ENCODE measurements at places on chromosomes 4 and X.

- DNase-seq: no peak
Observed at GRCh38 chr4:183360161-183360919, 38.1 kb upstream of the CLDN24 start.

- no peak for DNase-seq
Observed at GRCh38 chr4:70589785-70590184, 2.3 kb upstream of the AMBN start.

- no peak for DNase-seq
Observed at GRCh38 chr4:101370663-101371210, 23.4 kb upstream of the PPP3CA start.

- DNase-seq: no peak
Observed at GRCh38 chr4:138894709-138895108, 120.9 kb upstream of the NOCT start.

DNA sequence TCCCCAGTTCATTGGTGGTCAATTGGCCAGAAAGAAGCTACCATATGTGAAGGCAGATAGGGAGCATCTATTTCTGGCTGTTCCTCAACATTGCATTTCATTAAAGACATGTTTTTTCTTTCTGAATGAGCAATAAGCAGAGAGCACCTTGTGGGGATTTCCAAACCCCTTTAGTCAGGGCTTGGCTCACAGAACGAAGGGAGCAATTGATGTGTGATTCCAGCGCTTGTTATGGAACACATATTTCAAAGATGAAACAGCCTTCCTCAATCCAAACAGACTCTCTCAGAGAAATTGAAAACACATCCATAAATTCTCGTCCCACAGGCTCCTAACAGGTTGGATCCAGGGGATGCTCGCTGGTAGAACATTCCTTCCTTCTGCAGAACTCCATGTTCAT lies 84.1 kb downstream of the CLCN4 start:
- no peak for DNase-seq

DNA sequence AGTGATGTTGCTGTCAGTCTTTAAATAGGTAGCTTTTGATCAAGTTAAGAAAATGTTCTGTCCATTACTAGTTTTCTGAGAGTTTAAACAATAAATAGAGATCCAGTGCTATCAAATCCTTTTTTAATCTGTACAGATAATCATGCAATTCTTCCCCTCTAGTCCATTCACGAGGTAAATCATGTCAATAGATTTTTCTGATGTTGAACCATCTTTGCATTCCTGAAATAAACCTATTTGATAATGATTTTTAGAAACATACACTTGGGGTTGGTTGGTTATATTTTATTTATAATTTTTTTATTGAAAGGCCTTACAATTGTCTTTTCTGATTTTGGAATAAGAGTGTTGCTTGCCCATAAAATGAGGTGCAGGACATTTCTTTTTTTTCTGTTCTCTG lies 95.0 kb downstream of the FAM53A start:
- no peak for DNase-seq

- DNase-seq: no peak
Observed at GRCh38 chr4:136709897-136710296, 822.4 kb downstream of the PCDH18 start.

DNA sequence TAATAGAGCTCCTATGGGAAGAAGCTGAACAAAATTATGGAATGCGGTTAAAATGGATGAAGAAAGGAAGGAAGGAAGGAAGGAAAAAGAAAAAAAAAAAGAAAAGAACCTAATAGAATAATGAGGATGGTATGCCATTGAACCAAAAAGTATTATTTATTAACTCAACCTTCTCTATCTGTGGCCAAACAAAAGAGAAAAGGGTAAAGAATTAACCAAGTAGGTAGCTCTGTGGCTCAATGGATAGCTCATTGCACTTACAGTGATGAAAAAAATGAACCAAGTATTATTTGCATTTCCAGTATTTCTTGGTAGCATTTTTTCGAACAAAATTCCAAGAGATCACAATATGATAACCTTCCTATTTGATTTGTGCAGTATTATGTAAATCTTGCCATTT lies 56.9 kb upstream of the SLC39A8 start:
- no peak for DNase-seq

GRCh38 chr4:10050261-10050661 lies 29.0 kb upstream of the SLC2A9 start:
- no peak for DNase-seq

GRCh38 chr4:99868126-99868596 lies 26.1 kb downstream of the LAMTOR3 start:
- DNase-seq: no peak

GRCh38 chr4:40514497-40514951 lies 115.1 kb downstream of the RBM47 start:
- DNase-seq: no peak

GRCh38 chr4:89765966-89766365 lies 71.0 kb downstream of the SNCA start:
- no peak for DNase-seq

DNA sequence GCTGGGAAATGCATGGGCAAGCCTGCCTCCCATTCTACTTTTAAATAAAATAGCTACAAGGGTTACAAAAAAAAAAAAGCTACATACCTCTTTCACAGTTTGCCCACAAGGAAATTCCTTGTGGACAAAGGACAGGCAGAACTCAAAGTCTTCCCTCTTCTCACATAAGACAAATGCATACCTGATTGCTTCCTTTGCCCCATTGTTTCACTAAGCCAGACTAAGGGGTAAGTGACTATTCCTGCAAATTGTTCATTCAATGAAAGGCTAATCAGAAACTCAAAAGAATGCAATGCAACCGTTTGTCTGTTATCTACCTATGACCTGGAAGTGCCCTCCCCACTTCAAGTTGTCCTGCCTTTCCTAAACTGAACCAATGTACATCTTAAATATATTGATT lies 780.6 kb downstream of the FAM133A start:
- DNase-seq: no peak

- no peak for DNase-seq
Observed at GRCh38 chr4:114040319-114041116, 61.1 kb upstream of the ARSJ start.

GRCh38 chr4:183659872-183660242 lies 764 bp downstream of the TRAPPC11 start:
- no peak for DNase-seq

DNA sequence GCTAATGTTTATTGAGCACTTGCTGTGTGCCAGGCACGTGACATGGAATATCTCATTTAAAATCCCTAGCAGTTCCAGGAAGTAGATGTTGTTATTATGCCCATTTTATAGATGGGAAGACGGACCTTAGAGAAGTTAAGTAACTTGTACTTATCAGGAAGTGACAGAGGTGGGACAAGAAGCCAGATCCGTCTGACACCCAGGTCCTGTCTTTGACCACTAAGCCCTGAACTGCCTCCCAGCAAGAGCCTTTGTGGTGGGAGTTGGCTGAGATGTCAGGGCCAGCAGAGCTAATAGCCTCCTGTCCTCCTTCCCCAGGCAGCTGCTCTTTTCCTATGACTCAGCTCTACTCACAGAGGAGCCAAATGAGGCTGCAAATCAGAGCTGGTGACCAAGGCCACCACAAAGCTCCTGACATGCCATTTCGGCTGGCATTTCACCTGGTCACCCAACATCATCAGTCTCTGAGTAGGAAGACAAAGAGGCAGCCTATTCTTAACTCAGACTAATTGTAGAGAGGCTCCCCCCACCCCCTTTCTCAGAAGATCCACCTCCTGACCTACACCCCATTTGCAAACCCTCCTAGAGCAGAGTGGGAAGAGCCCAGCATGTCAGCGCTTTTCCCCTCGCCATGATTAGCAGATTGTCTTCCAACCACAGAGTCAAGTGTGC lies 175.1 kb upstream of the KIT start:
- DNase-seq: no peak

DNA sequence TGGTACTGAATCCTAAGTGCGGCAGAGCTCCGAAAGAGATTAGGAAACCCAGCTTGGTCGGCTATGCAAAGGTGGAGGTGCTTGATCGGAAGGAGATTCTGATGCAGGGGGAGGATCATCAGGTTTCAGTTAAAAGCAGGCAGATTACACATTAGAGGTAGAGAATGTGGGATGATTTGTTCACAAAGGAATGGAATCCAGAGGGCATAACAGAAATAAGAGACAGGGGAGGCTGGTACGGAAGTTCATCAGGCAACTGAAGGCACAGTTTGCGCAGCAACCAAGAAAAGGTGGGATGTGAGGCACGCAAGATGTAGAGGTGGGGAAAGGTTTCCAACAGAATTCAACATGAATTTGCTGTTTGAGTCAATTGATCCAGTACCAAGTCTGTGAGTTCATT lies 424 bp upstream of the ZNF330 start:
- DNase-seq: no peak

- no peak for DNase-seq
Observed at GRCh38 chr4:113760094-113760794, 1.3 kb downstream of the CAMK2D start.

GRCh38 chr4:184782731-184783373 lies 42.9 kb downstream of the ACSL1 start:
- DNase-seq: no peak

- DNase-seq: no peak
Observed at GRCh38 chr4:1872870-1873269, 1.7 kb downstream of the NSD2 start.

GRCh38 chrX:101450085-101450484 lies 35.2 kb upstream of the ARMCX4 start:
- DNase-seq: no peak

GRCh38 chrX:15017491-15017890 lies 144.3 kb downstream of the MOSPD2 start:
- DNase-seq: no peak

GRCh38 chr4:138224614-138225013 lies 17.5 kb downstream of the SLC7A11 start:
- DNase-seq: no peak

GRCh38 chrX:30779453-30780030 lies 109.5 kb downstream of the TAB3 start:
- no peak for DNase-seq

- peak; percentile 36 for DNase-seq
Observed at GRCh38 chr4:139798456-139798855, 132.8 kb downstream of the MGST2 start.

DNA sequence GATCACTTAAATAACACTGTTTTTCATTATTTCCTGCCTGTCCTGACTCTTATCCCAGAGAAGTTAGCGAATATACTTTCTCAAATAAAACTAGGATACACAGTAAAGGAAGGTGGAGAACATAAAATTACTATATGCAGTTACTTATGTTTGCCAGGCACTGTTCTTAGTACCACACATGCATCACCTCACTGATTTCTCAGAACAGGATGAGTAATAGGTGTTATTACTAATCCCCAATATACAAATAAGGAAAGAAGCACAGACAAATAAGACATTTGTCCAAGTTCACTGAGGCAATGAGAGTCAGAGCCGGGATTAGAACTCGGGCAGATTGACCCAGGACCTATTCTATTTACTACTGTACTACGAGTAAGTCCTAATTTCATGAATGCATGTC lies 91.7 kb downstream of the CORIN start:
- DNase-seq: no peak

GRCh38 chr4:176259330-176260090 lies 9.5 kb downstream of the ASB5 start:
- DNase-seq: no peak

DNA sequence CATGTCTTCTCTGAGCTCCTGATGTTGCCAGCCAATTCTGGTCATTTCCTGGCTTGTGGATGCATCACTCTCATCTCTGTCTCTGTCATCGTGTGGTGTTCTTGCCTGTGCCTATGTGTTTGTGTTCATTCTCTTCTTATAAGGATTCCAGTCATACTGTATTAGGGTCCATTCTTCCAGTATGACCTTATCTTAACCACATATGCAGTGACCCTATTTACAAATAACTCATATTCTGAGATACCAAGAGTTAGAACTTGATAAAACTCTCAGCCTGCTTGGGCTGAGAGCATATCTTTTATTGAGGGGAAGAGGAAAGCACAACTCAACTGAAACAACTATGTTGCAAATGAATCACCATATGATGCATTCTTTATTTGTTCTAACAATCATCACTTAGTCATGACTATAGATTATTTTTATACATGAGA lies 189.0 kb upstream of the ANXA10 start:
- no peak for DNase-seq

GRCh38 chrX:7372825-7373525 lies 225.0 kb upstream of the PUDP start:
- DNase-seq: no peak

DNA sequence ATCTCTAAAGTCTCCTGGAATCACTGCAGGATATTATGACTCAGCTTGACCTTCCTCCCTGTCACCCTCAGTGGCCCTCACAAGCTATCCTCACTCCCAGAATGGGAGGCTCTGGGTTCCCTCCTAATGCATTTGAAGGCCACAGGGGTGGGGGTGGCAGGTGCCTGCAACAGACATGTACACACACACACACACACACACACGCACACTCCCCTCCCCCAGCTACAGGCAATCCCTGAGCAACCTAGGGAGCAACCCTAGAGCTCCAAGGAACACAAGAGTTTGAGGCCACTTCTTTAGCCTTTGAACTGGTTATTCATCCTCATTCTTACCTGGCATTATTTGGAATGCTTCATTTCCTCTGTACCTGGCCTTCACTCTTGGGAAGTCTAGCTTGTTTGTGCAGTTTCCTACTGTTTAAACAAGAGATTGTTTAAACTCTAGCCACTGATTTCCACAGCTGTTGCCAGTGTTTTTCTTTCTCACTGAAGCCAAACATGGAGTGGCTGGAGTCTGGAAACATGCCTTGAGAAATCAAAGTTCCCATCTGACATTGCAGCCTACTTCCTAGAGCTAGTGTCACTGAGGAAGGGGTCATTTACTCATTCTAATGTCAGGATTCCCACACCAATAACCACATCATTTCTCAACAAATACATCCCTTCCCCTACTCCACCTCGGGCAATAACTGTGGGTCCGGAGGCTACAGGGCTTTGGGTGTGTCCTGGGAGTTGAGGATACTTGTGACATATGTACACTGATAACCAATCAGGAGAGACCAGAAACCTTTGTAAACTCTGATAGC lies 37.7 kb downstream of the MAOA start:
- DNase-seq: no peak

- DNase-seq: no peak
Observed at GRCh38 chr4:3715061-3715854, 50.9 kb upstream of the ADRA2C start.

DNA sequence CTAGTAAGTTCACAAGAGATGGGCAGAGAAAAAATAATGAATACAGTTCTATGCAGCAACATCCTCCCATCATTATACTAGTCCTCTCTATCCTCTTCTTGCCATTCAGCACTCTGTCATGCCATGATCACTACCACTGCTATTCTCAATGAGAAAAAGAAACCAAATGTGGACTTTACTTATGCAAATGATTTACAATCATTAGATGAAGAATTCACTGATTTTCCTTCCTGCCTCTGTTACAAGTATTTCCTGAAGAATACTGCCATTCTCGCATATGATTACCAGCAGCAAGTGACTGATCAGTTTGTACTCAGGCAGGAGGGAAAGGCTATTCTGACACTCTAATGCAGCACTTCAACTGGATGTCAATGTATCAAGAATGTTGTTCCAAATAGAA lies 50.3 kb downstream of the WDFY3 start:
- DNase-seq: no peak

GRCh38 chr4:152045807-152046571 lies 285.2 kb upstream of the GATB start:
- DNase-seq: peak; percentile 16

- no peak for DNase-seq
Observed at GRCh38 chr4:155541716-155542115, 124.9 kb upstream of the GUCY1A1 start.

All from stimulated activated naive B cell treated with anti-CD40 and anti-IgM and Interleukin-4, amounts not matched to agents 10 μg/mL and 1 μg/mL and 100 μg/mL, for 72 hours (primary cell).